Left forelimb (tissue), 1 donor: ENCODE measurements at places on chromosomes 13 and 19.
A peak's percentile ranks its signal among the peaks of the same experiment; 100 is the strongest.

DNA sequence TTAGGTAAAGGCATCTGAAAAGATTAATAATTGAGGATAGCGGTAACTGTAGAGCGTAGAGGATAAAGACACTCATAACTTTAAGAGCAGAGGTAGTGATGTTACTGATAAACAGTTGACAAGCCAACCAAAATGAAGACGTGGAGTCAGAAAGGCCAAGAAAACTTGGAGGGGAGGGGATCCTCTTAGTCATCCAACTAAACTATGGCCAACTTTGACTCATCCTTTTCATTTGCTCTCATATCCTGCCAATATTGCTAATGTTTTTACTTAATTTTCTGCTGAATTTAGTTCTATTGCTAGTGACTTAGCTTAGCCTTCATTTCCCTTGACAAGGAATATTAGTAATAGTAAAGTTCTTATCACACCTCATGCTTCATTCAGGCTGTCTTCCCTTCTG lies 13.4 kb downstream of the ITGBL1 start:
- DNase-seq: no peak

GRCh38 chr19:30790056-30790680 lies 418.0 kb downstream of the ZNF536 start:
- DNase-seq: no peak

GRCh38 chr19:3295581-3295980 lies 70.8 kb upstream of the NFIC start:
- no peak for DNase-seq

- no peak for DNase-seq
These were observed 2.5 kb downstream of the BSG start for GRCh38 chr19:574658-575526.

DNA sequence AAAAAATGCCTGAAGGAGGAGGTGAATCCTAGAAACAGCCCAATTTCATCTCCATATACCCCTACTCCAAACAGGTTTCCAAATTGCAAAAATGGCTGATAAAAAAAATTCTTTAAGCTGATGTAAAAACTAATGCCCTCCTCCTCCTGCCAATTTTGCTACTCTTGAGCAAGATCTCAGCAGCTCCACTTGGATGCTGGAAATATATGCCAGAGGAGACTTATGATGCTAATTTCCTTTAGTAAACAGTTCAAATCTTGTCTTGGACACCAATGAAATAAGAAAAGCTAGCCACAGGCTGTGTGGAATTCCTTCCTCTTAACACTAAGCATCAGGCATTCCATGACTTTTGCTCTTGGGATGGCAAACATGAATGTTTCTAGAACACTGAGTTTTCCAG lies 67.5 kb downstream of the INSR start:
- DNase-seq: no peak

GRCh38 chr13:23695196-23695595 lies 125.0 kb downstream of the TNFRSF19 start:
- DNase-seq: no peak

DNA sequence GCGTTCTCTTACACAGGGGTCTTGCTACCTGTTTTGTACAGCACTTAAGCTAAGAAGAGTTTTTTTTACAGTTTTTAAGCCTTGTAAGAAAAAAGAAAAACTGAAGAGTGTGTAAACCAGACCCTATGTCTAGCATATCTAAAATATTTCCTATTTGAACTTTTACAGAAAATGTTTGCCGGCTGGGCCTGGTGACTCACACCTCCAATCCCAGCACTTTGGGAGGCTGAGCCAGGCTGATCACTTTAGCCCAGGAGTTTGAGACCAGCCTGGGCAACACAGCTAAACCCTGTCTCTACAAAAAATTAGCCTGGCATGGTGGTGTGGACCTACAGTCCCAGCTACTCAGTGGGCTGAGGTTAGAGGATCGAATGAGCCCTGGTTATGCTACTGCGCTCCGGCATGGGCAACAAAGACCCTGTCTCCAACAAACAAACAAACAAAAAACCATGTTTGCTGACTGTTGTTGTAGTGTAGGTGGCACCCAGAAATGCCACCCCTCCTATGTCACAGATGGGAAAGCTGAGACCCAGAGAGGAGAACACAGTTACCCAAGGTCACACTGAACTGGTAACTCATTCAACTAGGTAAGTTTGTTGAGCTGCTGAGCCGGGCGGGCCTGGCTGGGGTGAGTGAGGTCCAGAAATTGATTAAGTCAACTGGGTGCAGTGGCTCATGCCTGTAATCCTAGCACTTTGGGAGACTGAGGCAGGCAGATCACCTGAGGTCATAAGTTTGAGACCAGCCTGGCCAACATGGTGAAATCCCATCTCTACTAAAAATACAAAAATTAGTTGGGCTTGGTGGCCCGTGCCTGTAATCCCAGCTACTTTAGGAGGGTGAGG lies 1.9 kb upstream of the VASP start:
- DNase-seq: no peak

DNA sequence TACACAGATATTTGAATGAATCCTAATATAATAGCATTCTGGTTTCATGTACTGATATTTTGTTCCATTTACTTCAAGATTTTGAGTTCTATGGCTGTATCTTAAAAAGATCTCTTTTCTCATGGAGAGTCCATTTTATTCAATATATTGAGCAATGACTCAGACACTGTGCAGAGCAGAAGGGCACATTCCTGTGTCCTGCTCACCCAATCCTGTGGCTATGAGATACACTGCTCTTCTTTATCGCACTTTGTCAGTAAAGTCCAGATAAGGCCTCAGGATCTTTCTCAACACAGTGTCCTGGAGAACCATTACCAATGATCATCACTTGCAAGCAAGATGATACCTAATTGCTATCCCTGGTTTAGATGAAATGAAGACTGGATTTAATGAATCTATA lies 155.0 kb downstream of the CYSLTR2 start:
- DNase-seq: no peak

DNA sequence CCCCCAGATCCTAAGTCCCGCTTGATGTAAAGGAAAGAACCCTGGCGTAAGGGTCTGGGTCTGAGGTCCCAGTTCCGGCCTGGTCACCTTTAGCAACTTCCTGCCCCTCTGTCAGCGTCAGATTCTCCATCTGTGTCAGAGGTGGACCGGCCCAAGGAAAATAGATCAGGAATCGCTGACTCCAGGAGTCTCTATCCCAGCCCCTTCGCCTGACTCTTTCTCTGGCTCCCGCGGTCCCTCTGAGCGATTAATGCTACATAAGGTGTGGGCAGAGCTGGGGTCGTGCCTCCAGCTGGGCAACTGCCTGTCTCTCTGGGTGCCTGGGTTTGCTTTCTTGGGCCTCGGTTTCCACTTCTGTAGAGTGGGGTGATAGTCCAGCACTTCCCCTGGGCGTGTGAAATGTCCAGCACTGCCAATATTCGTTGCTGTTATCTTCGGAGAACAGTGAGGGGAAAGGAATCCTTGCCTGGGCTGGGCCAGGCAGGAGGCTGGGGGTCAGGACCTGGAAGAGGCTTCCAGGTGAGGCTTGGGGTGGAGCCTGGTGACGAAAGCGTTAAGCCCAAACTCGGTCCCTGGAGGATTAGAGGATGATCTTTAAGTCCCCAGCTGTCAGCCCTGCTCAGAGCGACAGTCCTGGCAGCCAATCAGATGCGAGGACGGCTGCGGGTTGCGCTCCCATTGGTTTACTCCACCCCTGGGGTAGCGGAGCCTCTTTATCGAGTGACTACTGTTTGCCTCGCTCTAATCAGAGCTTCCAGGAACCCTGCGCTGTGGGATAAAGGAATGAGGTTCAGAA lies 767 bp downstream of the ABCA7 start:
- DNase-seq: peak; percentile 85

GRCh38 chr13:114282041-114282670 lies 755 bp downstream of the UPF3A start:
- peak; percentile 87 for DNase-seq

DNA sequence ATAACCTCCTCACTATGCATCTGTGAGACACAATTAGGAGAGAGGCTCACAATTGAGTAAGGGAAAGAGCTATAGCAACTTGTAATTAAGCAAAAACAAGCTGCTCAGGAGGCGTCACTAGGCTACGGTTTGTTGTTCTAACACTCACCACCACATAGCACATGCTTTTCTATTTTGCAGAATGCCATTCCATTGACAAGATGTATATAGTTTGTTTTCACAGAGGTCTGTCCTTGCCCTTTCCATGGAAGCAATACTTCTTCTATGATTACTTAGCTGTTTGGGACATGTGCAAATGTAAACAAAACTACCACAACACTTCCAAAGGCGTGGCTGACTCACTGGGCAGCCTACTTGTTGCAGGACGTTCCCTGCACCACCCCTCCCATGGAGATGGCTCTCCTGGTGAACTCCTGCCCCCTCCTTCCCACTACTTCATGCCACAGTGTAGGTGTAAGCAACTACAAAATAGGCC lies 33.9 kb upstream of the FAM216B start:
- no peak for DNase-seq

DNA sequence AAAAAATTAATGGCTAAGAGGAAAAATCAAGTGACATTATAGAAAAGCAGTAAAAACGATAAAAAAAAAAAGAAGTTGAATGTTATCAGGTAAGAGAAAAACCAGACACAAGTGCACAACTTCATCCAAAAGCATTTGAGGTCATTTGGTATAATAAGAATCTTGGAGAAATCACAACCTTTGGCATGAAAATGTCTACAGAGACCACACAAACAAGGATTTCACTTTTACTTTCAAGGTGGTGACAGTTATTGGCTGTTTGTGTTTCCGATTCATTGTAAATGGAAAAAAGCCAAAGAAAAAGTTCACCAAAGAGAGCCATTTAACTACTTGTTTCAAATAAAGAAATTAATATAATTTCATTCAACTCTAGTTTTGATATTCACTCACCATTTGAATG lies 1193.5 kb downstream of the PCDH9 start:
- DNase-seq: no peak

- DNase-seq: no peak
These were observed 268.7 kb downstream of the MZT1 start for GRCh38 chr13:72458701-72459100.

- no peak for DNase-seq
These were observed 192.1 kb downstream of the TM9SF2 start for GRCh38 chr13:99693351-99693750.

DNA sequence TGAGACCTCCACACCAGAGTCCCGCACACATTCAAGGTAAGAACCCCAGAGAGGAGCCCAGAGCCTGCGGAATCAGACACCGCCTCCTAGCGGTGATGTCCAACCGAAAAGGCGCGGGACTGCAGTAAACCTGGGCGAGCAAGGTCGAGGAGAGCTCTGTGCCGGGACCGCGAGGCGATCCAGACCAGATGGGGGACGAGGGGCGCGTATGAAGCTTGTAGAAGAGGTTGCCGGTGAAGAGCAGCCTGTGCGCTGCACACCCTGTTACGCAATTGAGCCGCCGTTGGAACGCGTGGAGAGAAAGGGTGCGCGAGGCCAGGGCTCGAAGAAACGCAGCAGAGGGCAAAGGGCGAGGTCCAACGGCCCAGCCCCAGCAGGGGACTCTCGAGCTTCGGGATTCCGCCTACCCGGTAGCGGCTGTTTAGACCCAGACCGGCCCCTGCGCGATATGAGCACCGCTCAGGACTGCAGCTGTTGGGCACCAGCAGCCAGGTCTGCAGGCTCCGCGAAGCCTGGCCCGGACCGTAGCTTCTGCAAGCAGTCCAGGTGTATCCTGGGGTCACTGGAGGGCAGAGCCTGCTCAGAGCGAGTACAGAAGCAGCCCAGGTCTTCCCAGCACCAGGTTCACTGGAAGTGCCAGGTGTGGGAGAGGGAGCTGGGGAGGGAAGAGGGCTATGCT lies 65.9 kb upstream of the ZNF599 start:
- DNase-seq: no peak

GRCh38 chr19:57053401-57053800 lies 66.4 kb upstream of the USP29 start:
- no peak for DNase-seq

DNA sequence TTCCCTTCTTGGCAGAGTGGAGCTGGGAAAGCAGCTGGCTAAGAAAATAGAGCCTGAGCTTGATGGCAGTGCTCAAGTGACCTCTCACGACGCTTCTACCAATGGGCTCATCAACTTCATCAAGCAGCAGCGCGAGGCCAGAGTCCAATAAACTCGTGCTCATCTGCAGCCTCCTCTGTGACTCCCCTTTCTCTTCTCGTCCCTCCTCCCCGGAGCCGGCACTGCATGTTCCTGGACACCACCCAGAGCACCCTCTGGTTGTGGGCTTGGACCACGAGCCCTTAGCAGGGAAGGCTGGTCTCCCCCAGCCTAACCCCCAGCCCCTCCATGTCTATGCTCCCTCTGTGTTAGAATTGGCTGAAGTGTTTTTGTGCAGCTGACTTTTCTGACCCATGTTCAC lies 4.3 kb upstream of the PDCD2L start:
- DNase-seq: no peak

DNA sequence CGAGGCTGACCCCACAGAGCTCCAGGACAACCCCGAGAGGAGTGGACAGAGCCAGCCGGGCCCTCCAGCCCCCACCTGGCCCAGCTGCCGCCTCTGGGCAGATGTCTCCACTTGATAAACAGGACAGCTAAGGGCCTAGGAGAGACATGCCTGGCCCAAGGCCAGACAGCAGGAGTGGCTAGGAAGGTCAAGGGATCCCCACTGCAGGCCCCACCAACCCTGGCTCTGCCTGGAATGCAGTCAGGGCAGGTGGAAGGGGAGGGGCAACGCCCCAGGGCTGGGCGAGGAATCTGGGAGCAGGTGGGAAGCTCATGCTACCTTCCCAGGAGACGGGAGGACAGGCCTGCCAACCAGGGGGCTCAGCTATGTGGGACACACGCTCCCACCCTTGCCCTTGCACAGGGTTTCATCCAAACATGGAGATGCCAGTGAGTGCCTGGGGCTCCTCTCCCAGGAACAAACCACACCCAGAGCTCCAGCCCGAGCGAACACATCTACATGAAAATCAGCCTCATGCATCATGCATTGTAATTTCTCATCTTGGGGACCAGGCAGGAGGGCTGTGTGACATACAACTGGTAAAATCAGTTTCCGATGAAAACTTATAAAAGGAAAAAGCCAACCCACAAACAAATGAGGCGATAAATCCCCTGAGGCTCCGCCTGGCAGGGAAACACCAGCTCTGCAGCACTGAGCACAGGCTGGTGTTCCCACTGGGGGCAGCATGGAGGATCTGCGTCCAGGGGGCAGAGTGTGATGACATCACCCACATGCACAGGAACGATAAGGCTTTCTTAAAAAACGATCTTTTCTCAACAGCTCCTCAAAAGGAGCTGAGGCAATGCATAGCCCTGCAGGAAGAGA lies 25.0 kb downstream of the SH3GL1 start:
- DNase-seq: no peak

- no peak for DNase-seq
These were observed 125.7 kb upstream of the NBEA start for GRCh38 chr13:34816245-34816884.
